ENCODE measurements at places on chromosomes 7 and 10.

DNA sequence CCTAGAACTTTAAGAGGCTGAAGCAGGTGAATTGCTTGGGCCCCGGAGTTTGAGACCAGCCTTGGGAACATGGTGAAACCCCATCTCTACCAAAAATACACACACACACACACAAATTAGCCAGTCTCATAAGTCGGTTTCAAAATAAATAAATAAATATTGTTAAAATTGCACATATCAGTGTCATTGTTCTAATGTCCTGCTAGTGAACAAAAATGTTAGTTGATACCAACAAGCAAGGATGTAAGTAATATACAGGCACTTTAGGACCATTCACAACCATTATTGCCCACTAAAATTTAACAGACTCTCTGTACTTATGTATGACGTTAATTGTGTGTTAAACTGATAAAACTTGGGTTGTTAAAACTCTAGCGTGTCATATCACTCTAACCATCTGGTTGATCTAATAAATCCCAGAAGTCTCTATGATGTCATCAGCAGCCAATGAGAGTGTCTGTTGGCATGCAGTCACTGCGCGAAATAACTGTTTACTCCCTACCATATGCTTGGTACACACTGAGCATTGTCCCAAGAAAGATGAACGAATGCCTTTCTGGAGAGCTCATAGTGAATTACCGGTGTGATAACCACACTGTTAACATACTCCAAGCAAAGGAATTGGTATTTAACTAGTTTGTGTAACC, 30.4 kb upstream of the OTUD1 start:
- DNase-seq: no peak

DNA sequence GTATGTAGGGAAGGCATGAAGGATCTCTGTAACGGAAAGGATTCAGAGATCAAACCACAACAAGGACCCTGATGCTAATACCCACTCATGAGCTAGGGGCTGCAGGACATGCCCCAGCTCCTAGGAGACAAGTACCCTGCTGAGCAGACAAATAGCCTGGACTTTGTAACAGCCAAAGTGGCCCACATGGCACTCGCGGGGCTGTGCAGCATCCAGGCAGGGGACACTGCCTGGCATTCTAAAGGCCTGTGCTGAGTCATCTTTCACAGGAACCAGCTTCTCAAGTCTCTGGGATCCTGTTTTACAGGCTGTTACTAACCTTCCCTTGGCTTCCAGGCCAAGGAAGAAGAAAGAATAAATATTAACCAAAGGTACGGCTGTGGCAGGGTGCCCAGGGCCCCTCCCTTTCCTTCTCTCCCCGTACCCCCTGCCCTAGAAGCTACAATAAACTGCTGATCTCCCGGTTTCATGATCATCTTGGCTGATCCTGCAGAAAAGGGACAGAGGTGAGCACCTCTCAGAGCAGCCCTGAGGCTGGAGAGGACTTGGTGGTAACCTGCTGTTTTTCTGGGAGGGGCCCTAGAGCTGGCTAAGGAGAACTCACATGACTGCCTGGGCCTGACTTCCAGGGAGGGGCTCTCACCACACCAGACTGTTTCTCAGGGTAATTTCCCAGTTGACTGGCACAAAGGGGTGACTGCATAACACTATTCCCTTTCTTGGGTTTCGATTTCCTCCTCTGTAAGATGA, 4.2 kb upstream of the RPEL1 start:
- DNase-seq: peak; percentile 33

GRCh38 chr7:137475966-137476365, 132.4 kb upstream of the PTN start:
- DNase-seq: no peak

GRCh38 chr7:127257086-127257485, 4.3 kb upstream of the GRM8 start:
- no peak for DNase-seq

GRCh38 chr10:28806488-28806941, 129.2 kb downstream of the BAMBI start:
- DNase-seq: no peak

- DNase-seq: no peak
These were observed 90.3 kb upstream of the DLX6 start for GRCh38 chr7:96915029-96915428.

All from DMS79 treated with DMSO at 0.1 percent for 48 hours (cell line).